ENCODE measurements at places on chromosomes 1 and 21.

GRCh38 chr1:157704878-157705277 lies 4.3 kb upstream of the FCRL3 start:
- no peak for DNase-seq

GRCh38 chr1:184287001-184287400 lies 99.8 kb upstream of the C1orf21 start:
- no peak for DNase-seq

DNA sequence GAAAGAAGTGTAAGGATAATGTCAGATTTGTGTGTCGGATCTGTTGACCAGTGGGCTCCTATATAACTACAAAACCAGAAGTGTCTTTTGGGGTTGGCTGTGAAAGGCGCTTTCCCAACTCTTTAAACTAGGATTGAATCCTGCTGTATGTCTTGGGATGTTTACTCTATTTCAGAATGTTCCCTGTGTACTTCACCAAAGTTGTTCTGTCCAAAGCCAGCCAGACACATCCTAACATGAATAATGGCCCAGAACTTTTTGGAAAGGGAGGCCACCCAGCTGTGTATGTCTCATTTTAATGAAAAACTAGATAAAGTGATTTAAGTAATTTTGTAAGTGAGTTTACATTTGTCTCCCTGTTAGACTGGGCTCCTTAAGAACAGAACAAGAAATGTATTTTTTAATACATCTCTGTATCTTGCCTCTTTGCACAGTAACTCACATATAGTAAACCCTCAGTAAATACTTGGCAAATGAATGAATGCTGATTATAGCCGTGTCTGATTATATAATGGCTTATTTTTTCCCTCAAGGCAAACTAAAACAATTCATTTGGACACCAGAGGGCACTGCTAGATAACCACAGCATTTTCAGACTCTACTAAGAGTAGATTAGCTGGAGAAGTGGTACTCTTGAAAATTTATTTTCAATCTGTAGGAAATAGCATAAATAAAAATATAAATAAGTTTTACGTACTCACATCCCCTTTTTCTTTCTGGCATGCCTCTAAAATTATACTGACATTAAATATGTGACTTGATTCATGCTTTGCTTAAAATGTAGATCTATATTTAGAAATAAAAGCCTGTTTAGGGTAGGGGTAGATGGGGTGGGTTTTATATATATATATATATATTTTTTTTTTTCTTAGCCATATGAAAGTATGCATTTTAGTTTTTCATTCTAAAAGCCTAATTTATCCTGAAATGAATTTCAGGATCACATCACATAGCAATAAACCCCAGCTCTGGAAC lies 23.8 kb downstream of the TSEN15 start:
- DNase-seq: peak; percentile 24

DNA sequence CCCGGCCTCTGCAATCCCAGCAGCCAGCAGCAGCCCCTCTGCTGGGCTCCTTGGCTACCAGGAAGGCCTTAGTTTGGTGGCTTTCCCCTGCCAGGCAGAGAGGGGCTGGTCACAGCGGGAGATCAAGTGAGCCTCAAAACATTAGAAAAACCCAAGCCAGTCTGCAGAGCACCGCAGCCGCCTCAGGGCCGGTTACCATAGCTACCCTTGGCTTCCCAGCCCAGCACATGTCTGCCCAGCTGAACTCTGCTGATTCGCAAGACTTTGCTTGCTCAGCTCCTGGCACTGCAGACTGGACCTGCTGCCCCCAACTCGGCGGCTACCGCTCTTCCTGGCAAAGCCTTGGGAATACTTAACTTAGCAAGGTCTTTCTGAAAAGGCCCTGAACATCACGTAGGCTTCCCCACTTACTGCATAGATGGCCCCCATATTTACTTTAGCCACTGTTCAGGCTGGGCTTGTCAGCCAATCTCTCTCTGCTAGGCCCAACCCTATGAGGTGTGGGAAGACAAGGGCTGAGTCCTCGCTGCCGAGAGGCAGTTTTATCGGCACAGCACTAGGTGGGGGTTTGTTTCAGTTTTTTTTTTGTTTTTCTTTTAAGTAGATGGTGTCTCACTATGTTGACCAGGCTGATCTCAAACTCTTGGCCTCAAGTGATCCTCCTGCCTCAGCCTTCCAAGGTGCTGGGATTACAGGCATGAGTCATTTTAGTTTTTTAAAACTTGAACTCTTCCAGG lies 28.6 kb upstream of the PLEKHG5 start:
- DNase-seq: peak; percentile 62

GRCh38 chr1:182332261-182333060 lies 59.1 kb downstream of the GLUL start:
- no peak for DNase-seq

Data from NCI-H146 (cell line).